CD8-positive, alpha-beta memory T cell (primary cell): ENCODE measurements at places on chromosomes 4 and X. TPM values are rescaled to one million over a fixed set of nuclear protein-coding genes. Genes with fewer than 3 reads are reported as not detected.

Gene EMCN
- not detected for total RNA-seq

Gene XPNPEP2
- 0.29 TPM for total RNA-seq

Gene GPRASP1
- 4.2 TPM for total RNA-seq

Gene ASB5
- total RNA-seq: not detected

Gene MRFAP1L1
- 54.9 TPM for total RNA-seq

Gene TLR10
- not detected for total RNA-seq

Gene OPN1MW2
- total RNA-seq: not detected

Gene AADAT
- not detected for total RNA-seq

Gene BMPR1B
- total RNA-seq: not detected

Gene ABLIM2
- 0.72 TPM for total RNA-seq

Gene NWD2
- not detected for total RNA-seq

Gene MAGEA4
- total RNA-seq: not detected

Gene UGT2B17
- total RNA-seq: not detected

Gene TRPC3
- total RNA-seq: 0.15 TPM

Gene CSAG3
- not detected for total RNA-seq

Gene HTR2C
- not detected for total RNA-seq

Gene CCKAR
- total RNA-seq: not detected

Gene NAT8L
- total RNA-seq: 0.42 TPM

Gene ERVMER34-1
- not detected for total RNA-seq

Gene PALLD
- total RNA-seq: 0.35 TPM

Gene SCML1
- total RNA-seq: 1.1 TPM

Gene BLOC1S4
- 22.9 TPM for total RNA-seq

Gene ASB11
- total RNA-seq: not detected

Gene MAGEA11
- not detected for total RNA-seq

Gene CLDN34
- not detected for total RNA-seq

Gene ERAS
- not detected for total RNA-seq

Gene CSAG2
- total RNA-seq: not detected

Gene PAGE2
- not detected for total RNA-seq

Gene TCEAL5
- not detected for total RNA-seq

Gene GPRASP2
- 0.47 TPM for total RNA-seq

Gene SEL1L3
- 36.4 TPM for total RNA-seq

Gene DGKK
- not detected for total RNA-seq

Gene NPY2R
- total RNA-seq: not detected

Gene FUNDC1
- total RNA-seq: 12.5 TPM

Gene ITIH6
- total RNA-seq: not detected

Gene MAGEA1
- not detected for total RNA-seq

Gene HMGB3
- total RNA-seq: 32.1 TPM

Gene CDKL5
- total RNA-seq: 1.5 TPM

Gene BEND2
- total RNA-seq: not detected
